ENCODE measurements at places on chromosomes 2 and 18.

DNA sequence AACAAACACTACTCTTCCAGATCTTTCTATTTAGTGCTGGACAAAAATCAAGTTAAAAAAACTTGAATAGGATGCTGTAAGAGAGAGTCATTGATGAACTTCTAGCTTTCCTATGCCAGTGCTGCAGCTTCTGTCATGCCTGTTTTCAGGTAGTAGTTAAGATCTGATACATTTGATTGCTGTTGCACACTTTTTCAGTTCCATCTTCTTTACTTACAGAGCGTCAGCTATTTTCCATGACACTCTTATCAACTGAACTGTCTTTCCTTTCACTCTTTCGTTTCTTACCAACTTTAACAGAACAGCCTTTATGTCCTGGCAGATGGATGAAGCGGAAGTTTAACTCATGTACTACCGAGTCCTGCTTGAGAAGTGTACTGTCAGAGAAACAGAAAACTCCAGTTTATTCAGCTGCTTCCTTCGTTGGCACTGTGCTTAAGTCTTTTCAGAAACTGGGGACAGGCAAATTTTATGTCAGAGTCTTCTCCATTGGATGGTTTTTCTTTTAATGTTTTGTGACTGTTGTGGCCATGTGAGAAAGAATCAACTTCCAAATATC lies 145.9 kb upstream of the KLHL14 start:
- no peak for DNase-seq

GRCh38 chr18:76754351-76754750 lies 68.0 kb upstream of the ZNF236 start:
- DNase-seq: no peak

GRCh38 chr2:200264631-200265030 lies 41.9 kb upstream of the SPATS2L start:
- no peak for DNase-seq

DNA sequence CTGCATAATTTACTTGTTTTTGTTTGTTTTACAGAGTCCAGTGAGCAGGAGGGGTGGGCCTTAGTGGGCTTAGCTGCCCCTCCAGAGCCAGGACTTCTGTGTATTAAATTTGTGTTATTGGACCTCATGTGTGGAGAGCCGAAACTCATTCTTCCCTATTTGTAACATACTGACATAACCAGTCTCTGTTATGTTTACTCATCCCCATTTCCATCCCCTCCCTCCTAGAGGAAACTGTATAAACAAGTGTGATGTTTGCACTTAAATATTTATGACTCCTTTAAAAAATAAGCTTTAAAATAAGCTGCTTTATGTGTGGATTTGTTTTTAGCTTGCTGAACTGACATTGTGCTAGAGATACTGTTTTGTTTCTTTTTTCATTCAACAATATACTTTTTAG lies 13.8 kb downstream of the ZNF512 start:
- no peak for DNase-seq

- no peak for DNase-seq
These were observed 195.4 kb downstream of the SPP2 start for GRCh38 chr2:234245945-234246344.

GRCh38 chr2:65913813-65914212 lies 481.4 kb upstream of the SPRED2 start:
- DNase-seq: no peak

DNA sequence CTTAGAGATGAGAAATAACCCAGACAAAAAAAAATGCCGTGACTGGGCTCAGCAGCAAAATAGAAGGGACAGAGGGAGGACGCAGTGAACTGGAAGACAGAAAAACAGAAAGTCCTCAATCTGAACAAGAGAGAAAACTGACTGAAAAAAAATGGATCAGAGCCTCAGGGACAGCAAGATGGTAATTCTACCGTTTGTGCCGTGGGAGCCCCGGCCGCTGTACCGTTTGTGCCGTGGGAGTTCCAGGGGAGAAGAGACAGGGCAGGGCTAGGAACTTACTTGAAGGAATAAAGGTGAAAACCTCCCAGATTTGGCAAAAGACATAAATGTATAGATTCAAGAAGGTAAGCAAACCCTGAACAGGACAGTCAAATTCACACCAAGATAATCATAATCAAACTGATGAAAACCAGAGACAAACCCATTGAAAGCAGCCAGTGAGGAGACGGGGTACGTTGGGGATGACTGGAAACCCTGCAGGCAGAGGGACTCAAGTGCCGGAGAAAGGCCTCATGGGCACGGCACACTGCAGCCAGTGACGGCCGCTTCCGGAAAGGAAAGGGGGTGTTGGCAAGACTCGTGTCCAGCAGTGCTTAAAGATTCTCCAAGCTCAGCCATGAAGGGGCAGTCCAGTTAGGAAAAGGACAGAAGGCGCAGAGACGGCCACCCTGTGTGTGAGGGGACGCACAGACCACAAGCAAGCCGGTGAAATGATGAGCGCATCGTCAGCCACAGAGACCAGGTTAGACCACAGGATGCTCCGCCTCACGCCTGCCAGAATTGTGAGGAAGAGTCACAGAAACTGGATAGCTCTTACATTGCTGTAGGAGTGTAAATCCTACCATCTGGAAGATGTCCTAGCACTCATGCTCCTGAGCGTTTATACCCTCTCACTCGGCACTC lies 40.0 kb upstream of the NFATC1 start:
- DNase-seq: no peak

- no peak for DNase-seq
These were observed 200.1 kb downstream of the NDUFA10 start for GRCh38 chr2:239824866-239825704.

DNA sequence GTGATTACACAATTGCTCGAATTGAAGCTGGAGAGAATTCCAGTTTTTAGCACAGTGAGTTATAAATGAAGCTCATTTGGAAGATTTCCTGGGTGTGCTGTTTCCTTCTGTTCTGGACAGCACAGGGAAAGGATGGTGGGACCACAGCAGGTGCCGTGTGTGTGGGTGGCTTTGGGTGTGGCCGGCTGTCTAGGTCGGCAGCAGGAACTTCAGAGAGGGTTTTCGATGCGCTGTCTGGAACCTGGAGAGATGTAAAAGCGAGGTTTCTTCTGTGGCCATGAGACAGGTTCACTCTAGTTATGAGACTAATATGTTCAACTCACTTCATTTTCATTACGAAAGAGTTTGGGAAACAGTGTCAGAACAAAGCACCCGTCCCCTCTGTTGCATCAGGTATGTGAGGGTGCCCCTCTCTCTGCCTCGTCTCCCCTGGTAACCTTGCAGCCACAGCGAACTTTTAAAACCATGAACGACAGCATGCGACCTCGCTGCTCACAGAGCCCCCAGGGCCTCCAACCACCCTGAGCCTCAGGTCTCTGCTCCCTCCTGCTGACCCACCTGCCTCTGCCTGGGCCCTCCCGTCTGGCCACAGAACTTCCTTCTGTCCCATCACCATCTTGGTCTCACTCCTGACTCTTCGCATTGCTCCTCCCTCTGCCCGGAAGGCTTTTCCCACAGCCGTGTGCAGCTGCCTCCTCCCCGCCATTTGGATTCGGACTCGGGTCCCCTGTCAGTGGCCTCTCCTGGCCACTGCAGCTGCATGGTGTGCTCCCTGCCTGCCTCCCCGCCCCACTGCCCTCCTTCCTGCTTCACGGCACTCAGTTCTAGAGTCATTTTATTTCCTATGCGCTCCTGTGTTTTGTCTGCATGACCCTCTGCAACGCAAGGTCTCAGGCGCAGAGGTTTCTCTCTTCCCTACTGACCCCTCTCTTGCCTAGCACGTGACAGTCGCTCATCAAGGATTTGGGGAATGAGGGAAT lies 151.2 kb downstream of the NDUFA10 start:
- no peak for DNase-seq

GRCh38 chr2:235053651-235054050 lies 101.8 kb downstream of the SH3BP4 start:
- DNase-seq: no peak

DNA sequence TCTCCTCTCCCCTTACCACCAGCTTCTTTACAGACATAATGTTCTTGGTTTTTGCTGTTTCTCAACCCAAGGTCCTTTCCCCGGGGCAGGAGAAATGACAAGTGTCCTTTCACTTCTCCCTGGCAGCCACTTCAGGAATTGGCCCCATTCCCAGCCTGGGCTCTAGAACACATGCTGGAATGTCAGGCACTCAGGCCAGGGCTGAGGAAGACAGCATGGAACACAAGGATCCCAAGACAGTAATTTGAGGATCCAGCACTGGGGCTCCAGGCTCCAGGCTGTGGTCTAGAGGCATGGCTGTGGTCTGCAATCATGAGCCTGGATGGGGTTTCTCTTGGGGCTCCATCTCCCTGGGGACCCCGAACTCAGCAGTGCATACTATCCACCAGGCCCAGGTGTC lies 201.4 kb downstream of the CELF4 start:
- DNase-seq: no peak

- DNase-seq: no peak
These were observed 142.9 kb upstream of the NCKAP5 start for GRCh38 chr2:133711201-133711600.

DNA sequence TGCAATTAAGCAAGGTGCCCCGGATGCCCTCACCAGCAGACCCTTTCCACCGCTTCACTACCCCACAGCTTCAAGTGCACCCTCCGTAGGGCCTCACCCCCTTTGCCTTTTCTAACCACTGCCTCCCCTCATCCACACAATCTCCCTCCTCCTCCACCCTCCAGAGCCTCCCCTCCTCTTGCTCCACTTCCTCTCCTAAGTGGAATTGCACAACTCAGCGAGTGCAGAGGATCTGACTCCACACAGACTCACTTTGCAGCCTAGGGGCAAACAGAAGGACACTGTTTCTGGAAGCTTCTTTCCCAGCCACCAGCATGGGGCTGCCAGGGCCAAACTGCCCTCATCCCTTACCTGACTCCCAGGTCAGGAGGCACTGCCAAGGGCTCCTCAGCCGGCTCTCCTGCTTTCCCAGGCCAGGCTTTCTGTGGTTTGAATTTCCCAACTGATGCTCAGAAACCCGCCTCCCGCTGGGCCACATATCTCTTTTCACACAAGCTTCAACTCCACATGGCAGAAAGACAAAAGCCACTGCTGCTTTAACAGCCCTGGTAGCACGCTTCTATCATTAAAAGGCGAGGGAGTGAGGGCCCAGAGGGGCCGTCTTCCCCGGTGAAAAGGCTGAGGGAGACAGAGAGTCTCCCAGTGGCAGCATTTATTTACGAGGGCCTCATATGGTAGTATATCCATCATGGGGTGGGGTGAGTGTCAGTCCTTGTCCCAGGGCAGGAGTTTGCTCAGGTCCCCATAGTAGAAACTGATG lies 74.7 kb upstream of the MGAT4A start:
- no peak for DNase-seq

GRCh38 chr2:4753721-4754120 lies 938.5 kb upstream of the SOX11 start:
- no peak for DNase-seq

- no peak for DNase-seq
These were observed 186.6 kb downstream of the RAB3GAP1 start for GRCh38 chr2:135238651-135239050.

DNA sequence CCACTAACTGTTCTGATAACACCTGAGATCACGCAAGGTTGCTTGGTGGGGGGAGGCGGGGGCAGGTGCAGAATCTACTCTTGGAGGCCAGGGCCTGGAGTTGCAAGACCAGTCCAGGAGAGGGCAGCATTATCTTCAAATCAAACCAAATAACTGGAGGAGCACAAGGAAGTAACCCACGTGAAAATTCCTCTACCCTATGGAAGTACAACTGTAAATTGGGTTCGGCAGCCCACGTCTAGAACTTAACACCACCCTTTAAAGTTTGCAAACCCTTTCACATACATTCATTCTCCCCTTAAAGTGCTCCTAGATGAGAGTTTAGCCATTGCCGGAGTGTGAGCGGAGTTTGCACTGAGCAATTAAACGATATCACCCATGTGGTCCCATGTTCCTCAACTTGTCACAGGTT lies 19.6 kb upstream of the CXCR1 start:
- peak; percentile 73 for DNase-seq

DNA sequence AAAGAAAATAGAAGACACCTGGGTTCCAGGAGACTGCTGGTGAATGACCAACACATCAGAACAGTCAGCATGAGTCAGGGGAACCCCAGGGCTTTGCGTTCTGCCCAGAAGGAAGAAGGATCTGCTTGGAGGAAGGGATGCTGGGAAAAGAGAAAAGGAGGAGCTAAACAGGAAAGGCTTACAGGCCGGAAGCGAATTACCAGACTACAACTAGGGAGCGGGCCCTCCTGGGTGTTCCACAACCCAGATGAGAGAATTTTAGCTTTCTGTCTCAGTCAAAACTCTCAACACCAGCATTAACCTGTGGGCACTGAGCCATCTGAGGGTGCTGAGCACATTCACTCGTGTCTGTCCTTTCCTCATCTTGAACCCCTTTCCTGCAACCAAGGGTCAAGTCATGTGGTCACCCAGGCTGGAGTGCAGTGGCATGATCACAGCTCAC lies 19.2 kb downstream of the CDC42EP3 start:
- no peak for DNase-seq

GRCh38 chr2:199572571-199572970 lies 114.8 kb upstream of the SATB2 start:
- DNase-seq: no peak

- DNase-seq: no peak
These were observed 104.7 kb downstream of the HNRNPLL start for GRCh38 chr2:38498045-38498481.

DNA sequence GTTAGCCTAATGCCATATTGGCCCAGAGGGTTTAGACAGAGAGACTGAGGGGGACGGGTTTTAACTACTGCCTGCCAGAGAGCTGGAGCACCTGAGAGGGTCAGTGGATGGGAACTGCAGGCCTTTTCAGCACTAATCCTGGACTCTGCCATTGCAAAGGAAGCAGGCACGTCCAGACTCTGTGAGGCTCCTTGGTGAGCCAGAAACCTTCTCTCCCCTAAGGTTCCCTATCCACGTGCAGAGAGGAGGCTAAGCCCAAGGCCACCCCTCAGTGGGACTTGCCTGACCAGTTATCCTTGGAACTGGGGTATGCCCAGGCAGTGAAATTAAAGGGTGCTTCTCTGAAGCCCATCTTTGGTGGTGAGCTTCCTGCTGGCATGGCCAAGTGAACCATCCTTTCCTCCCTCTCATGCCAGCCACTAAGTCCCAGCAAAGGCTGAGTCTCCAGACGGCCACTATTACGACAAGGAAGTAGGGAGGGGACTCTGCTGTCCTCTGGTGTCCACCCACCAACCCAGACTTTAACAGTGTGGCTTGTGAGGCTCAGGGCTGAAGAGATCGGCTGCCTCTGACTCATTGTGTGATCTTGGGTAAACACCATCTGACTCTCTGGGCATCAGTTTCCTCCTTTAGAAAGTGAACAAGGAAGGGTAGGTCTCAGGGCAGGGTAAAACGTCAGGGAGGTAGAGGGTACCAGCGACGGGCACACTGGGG lies 3.9 kb upstream of the MLPH start:
- no peak for DNase-seq

DNA sequence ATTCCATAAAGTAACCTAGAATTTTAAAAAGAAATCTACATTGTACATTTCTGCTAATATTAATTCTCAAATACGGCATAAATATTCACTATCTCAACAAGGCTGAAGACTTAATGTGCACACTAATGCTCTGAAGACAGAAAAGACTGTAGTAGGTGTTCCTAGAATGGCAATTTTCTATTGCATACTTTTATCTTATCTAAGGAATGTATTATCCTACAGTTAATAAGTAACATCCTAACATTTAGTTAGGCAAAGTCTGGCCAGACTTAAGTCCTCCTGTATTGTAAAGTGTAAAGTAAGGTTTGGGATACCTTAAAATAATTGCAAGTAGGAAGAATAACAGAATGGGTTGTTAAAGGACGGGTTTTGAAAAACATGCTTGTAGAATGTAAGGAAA lies 42.2 kb downstream of the CHST9 start:
- no peak for DNase-seq

Data from CD4-positive, alpha-beta memory T cell (primary cell).